GM23248 (cell line): ENCODE measurements at places on chromosomes 2 and 18.

- H3K4me1 ChIP-seq: no peaks in the 10 kb centered on the region
- peaks cover 27% of the 10 kb centered on the region for H3K27me3 ChIP-seq
- no peak overlapping the region for H3K27ac ChIP-seq
- no peaks in the 10 kb centered on the region for H3K36me3 ChIP-seq
Observed at GRCh38 chr2:108916796-108917421, 72.1 kb downstream of the EDAR start.

DNA sequence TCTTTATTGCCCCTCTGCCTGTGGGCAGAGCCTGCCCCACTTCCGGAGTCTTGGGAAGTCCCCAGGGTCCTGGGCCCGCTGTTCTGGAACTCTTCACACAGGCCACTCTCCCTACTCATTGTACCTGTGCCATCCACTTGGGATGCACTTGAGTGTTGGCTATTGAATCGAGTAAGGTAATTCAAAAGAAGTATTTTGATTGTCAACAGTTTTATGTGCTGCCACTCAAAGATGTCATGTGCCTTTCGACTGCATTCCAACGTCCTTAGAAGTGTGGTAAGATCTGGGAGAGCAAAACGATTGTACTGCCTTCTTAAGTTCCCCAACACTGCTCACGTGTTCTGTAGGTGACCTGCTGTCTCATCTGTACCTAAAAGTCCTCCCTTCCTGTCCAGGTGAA lies 77.0 kb upstream of the SMIM21 start:
- no peak for DNase-seq
- H3K36me3 ChIP-seq: no peaks in the 10 kb centered on the region
- H3K27me3 ChIP-seq: no peaks in the 10 kb centered on the region; the same call in 1 of the 2 replicates
- H3K4me1 ChIP-seq: no peaks in the 10 kb centered on the region
- H3K27ac ChIP-seq: no peak overlapping the region

DNA sequence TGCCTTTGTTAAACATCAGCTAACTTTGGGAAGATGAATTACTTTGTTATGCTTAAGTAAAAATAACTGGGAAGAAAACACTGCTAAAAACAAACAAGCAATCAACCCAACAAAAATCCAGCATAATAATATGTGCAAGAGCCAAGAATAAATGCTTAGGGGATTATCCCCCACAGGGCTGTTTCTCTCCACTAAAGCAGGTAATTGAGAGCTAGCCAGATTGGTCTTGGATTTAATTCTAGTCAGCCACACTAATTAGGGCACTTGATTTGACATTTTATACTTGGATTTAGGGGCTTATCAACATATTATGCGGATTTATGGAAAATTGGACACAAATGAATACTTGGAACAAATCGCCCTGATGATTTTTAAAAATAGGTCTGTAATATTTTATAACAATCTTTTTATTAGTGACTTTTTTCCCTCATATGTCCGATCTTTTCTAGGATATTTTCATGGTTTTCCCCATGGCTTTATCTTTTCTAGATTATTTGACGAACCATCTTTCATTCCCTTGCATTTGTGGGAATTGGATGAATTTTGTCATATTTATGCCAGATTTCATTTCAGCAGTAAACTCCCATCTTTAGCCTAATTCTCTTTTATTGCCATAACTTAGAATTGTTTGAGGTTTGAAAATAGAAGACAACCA lies 199.1 kb upstream of the NXPH2 start:
- no peaks in the 10 kb centered on the region for H3K4me1 ChIP-seq
- no peak overlapping the region for H3K27ac ChIP-seq
- H3K4me3 ChIP-seq: no peak overlapping the region
- no peaks in the 10 kb centered on the region for H3K27me3 ChIP-seq
- no peaks in the 10 kb centered on the region for H3K36me3 ChIP-seq
- no peak for DNase-seq

GRCh38 chr2:235042576-235043515 lies 91.0 kb downstream of the SH3BP4 start:
- H3K4me1 ChIP-seq: no peaks in the 10 kb centered on the region
- DNase-seq: no peak
- no peaks in the 10 kb centered on the region for H3K27me3 ChIP-seq

DNA sequence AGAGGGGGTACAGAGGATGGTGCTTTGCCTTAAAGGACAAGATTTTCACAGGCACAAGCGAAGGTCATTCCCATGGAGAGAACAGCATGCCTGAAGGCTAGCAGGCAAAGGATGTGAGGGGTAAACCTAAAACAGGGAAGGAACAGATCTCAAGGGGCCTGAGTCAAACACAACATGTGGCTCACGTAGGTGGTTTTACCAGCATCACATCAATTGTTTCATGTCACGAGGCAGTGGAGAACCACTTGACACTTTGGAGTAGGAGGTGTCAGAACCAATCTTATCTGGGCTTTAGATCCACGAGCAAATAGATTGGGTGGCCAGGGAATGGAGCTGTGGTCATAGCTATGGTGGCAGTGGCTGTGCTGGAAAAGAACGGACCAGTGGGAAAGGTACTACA lies 8.4 kb downstream of the COX5B start:
- H3K4me3 ChIP-seq: no peak overlapping the region
- no peak overlapping the region for H3K27ac ChIP-seq
- H3K27me3 ChIP-seq: no peaks in the 10 kb centered on the region
- H3K4me1 ChIP-seq: no peaks in the 10 kb centered on the region
